ENCODE measurements at places on chromosomes 7 and 10. TPM values are rescaled to one million over a fixed set of nuclear protein-coding genes. Genes with fewer than 3 reads are reported as not detected.

DNA sequence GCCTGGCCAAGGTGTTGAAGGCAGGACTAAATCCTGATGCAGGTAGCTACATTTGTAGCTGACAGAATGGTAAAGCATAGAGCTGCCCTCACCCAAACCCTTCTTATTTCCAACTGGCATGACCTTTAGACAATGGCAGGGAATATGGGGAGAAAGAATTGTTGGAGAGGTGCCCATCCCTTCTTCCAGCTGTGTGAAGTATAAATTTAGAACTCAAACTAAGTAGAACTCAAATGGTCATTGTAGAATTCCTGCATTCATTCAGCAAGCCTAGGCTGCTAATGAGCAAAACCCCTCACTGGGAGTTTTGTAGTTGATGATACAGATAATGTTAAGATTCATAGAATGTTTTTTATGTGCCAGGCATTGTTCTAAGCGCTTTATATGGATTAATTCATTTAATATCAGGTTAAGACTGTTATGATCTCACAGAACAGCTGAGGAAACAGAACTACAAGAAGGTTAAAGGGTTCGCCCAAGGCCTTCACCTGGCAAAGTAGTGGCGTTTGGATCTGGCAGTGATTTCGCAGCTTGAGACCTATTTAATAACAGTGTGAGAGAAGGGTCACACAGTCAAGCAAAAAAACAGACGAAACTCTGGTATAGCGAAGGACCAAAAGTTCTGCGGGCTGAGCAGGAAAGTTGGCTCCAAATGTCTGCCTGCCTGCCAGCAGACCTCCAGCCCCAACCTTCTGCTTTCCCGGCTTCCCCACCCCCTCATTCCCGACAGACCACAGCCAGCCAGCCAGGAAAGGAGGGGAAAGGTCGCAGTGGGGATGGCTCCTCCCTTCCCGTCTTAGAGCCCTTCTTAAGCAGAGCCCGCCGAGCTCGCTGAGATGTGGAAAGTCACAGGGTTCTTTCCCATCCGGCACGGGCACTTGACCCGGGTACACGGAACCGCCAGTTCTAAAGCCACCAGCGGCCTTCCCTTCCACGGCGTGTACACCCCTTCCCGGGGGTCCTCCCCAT is 1.6 kb upstream of the HILPDA start:
- no peak for DNase-seq

GRCh38 chr10:17989908-17990767 is 38.4 kb downstream of the SLC39A12 start:
- no peak for DNase-seq

DNA sequence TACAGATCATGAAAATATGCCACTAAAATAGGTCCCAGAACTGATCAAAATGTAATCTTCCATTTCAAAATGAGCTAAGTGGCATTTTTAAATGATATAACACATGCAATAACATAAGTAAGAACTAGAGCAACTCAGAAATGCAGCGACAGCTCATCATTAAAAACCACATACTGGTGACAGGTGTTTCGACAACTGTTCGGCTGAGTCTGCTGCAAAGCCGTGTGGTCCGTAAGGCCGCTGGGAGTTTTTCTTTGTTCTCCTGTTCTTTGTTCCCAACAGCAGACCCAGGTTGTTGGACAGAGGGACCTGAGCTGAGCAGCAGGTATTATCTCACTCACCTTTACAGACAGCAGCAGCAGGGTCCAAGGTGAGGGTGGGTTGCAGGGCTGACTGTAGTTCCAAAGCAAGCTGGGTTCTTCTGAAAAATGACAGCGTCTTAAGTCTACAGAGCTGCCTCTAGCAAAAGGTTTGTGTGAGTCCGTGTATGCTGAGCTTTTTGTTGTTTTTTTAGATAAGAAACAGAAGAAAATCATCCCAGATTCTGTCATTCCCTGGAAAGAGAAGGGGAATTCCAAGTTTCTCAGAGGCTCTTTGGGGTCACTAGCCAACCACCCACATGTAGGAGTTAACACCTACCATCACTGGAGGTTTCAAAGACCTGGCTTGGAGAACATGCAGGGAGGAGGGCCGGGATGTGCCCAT is 45.4 kb upstream of the MACROH2A2 start:
- no peak for DNase-seq

- no peak for DNase-seq
Observed at GRCh38 chr10:18194634-18195033, 54.4 kb downstream of the CACNB2 start.

GRCh38 chr7:29812185-29812876 is 6.0 kb downstream of the WIPF3 start:
- DNase-seq = no peak

DNA sequence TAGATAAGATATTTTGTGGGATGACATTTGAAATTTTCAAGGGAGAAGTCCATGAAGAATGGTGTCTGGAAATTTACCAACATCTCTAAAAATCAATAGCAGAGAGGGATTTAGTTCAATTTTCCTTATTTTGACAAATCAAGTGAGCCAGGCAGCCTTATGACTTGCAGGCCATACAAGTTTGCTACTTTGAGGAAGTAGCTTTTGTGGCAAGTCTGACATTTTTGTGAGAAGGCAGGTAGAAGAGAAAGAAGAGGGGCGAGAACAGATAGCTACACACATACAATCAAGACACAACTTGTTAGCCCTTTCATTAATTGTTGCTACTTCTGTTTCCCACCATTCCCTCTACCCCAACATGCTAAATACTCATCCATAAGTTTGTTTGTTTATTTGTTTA is 74.5 kb upstream of the OIT3 start:
- DNase-seq = no peak

DNA sequence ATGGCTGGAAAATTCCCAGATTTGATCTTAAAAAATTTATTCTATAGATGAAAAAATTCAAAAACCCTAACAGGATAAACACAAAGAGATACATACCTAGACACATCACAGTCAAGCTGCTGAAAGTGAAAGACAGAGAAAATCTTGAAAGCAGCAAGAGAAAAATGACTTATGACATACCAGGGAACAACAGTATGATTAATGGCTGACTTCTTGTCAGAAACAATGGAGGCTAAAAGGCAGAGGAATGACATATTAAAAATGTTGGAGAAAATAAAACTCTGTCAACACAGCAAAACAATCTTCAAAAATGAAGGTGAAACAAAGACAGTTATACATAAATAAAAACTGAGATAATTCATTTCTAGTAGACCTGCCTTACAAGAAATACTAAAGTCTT is 442.7 kb downstream of the IPMK start:
- no peak for DNase-seq

GRCh38 chr7:87875151-87876039 is 765 bp downstream of the SLC25A40 start:
- DNase-seq = no peak

GRCh38 chr10:62130948-62131347 is 137.7 kb downstream of the RTKN2 start:
- DNase-seq = no peak

DNA sequence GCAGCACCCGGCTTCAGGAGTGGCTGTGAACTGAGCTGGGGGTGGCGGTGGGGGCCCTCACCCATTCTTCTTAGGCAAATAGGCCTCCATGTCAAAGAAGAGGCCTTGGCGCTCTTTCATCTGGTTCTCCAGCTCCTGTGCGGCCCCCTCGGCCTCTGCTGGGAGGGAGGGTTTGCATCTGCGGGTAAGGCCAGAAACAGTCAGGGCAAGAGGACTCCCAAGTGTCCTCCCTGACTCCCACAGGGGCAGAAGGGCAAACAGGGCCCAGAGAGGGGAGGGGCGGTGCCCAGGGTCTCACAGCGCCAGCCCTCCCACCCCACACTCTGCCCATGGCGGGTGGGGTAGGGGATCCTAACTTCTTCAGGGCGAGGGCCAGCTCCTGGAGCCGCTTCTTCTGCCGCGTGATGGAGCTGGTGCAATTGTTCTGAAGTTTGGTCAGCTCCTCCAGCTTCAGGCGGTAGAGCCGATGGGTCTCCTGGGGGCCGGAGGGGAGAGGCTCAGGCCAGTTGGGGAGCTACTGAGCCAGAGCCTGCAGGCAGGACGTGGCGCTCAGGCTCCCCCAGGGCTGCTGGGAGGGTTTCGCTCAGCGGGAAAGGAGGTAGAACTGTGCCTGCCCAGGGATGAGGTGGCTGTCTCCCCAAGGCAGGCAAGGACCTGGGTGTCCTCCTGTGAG is 2.2 kb downstream of the TMEM120A start:
- no peak for DNase-seq

GRCh38 chr10:74548676-74549075 is 277.7 kb upstream of the KAT6B start:
- DNase-seq = no peak

GRCh38 chr7:130491841-130492522 is at the start of gene MEST:
Gene MEST (plus strand): TSS chr7:130492085. CDS start chr7:130492314, 229 bp downstream.
- DNase-seq = no peak

GRCh38 chr7:8128449-8129317 is 133.3 kb downstream of the ICA1 start:
- no peak for DNase-seq

GRCh38 chr7:69665369-69665768 is 67.1 kb downstream of the AUTS2 start:
- no peak for DNase-seq

DNA sequence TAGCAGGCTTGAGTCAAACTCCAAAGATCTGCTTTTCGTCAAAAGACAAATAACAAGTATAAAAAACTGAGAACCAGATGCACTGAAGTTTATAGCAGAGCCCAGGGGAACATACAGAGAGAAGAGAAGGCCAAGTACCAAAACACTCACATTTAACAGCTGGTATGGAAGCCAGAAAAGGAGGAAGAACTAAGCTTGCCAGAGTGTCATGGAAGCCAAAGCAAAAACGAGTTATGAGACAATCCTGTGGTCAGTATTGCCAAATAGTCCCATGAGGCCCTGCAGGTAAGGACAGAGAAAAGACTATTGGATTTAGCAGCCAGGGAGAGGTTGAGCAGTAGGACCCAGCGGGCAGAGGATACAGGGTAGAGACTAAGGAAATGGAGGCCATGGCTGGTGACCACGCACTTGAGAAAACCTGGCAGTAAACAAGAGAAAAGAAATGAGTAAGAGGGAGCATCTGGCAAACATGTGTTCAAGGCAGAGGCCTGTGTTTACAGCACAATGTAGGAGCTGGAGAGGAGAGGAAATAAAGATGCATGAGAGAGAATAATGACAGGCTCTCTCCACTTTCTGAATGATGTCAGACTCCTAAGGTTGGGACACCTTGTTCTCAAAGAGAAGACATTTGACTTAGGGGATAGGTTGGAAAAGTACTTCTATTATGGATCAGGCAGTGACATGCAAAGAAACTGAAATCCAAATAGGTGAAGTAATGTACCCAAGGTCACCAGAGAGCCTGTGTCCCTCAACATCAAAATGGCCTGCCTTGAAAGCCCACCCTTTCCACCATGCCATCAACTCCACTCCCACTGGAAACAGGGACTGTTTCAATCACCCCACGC is 9.1 kb downstream of the CREB3L2 start:
- DNase-seq = peak; percentile 52

- no peak for DNase-seq
Observed at GRCh38 chr7:120370954-120371353, 98.0 kb downstream of the KCND2 start.

DNA sequence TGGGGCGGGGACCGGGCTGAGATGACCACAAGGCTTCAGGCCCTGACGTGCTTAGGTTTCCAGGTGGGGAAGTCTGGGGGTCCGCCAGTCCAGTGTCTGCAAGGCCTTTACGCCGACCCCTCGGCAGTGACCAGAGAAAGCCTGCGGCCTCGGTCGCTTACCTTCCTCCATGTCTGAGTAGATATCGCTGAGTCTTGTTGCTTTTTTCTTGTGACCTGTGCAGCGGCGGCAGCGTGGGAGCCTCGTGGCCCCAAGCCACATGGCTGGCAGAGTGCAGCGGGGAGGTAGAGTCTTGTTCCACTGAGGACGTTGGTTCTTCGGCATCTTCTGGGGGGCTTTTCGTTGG is 329 bp downstream of the NOLC1 start:
- peak; percentile 68 for DNase-seq

- no peak for DNase-seq
Observed at GRCh38 chr10:73998623-73998928, 660 bp downstream of the VCL start.

- DNase-seq = no peak
Observed at GRCh38 chr7:42429339-42429738, 192.3 kb upstream of the GLI3 start.

GRCh38 chr7:140446467-140446866 is 32.8 kb downstream of the MKRN1 start:
- DNase-seq = no peak

DNA sequence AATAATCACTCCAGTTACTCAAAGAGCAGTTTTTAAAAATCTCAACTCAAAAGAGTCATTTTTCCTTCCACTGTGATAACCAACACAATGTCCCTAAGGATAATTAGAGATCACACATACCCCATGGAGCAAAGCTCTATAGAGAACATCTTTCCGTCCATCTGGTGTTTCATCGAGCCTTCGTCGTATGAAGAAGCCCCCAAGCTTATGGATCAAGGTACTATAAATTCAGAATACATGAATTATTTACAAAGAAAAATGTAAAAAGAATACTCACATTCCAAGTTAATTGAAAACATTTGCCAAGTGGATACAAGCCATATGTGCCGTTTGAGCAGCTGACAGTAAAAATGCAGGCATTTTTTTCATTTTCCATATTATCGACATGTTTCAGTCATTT is 14.8 kb downstream of the GPAM start:
- DNase-seq = no peak

DNA sequence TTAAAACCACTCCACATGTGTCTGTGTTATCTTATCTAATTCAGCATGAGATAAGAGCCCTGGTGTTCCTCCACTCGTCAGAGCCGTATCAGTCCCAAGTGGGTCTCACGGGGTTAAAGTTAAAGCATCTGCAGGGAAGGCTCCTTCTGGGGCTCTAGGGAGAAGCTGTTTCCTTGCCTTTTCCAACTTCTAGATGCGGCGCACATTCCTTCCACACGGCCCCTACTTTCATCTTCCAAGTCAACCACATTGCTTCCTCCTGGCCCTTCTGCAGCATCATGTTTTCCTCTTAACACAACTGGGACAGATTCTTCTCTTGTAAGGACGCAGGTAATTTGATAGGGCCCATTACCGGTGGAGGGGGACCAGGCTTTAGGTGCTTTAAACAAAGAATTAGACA is 620.1 kb upstream of the DPP6 start:
- no peak for DNase-seq

Gene ODAD2
- total RNA-seq = not detected

Gene MACC1
- total RNA-seq = 1.5 TPM

Gene LRIT2
- not detected for total RNA-seq

Gene PNLIPRP2
- total RNA-seq = not detected

Gene KAZALD1
- 0.30 TPM for total RNA-seq

Gene EMX2
- not detected for total RNA-seq

Gene SEC61A2
- 16.1 TPM for total RNA-seq

Gene IFIT1B
- not detected for total RNA-seq

Gene LRMDA
- total RNA-seq = not detected

Gene WNT8B
- 0.41 TPM for total RNA-seq

Measured in activated CD8-positive, alpha-beta memory T cell treated with anti-CD3 and anti-CD28 coated beads, Interleukin-2, amount 10 ng/mL, durations not matched to agents 7 days and 5 days (primary cell).